ENCODE measurements at places on chromosomes 2 and 18. TPM values are rescaled to one million over a fixed set of nuclear protein-coding genes. Genes with fewer than 3 reads are reported as not detected.

Gene IL36RN
- not detected for total RNA-seq

Gene SKOR2
- total RNA-seq: not detected

Gene PIEZO2
- total RNA-seq: 1.1 TPM

Gene RIT2
- not detected for total RNA-seq

Gene EHD3
- 32.4 TPM for total RNA-seq

Gene FAM237A
- total RNA-seq: 2.0 TPM

Gene CCDC74A
- 1.0 TPM for total RNA-seq

Gene AGXT
- 0.12 TPM for total RNA-seq

Gene TMEM163
- 0.40 TPM for total RNA-seq

Gene CPO
- total RNA-seq: 0.27 TPM

Gene WDSUB1
- 12.1 TPM for total RNA-seq

Gene EML6
- 0.59 TPM for total RNA-seq

Gene RUFY4
- not detected for total RNA-seq

Gene DOK6
- 15.5 TPM for total RNA-seq

Gene MBP
- 32.7 TPM for total RNA-seq

Gene KCNG2
- not detected for total RNA-seq

Gene FRZB
- total RNA-seq: 1.1 TPM

Gene ABCG8
- not detected for total RNA-seq

Gene PRKCE
- total RNA-seq: 14.8 TPM

Gene C2orf81
- 0.79 TPM for total RNA-seq

Gene SMAD7
- 13.8 TPM for total RNA-seq

Gene SERPINB4
- not detected for total RNA-seq

Gene WDPCP
- 16.0 TPM for total RNA-seq

Gene UPP2
- not detected for total RNA-seq

Gene C18orf32
- 49.3 TPM for total RNA-seq

Measured in left ventricle myocardium superior (tissue), 1 donor.